ENCODE measurements at places on chromosomes 1 and 21.

- DNase-seq, result no peak
These were observed 22.7 kb downstream of the SDC3 start for GRCh38 chr1:30885570-30886522.

GRCh38 chr1:39127513-39127912, 77.0 kb upstream of the MACF1 start:
- DNase-seq, result no peak

DNA sequence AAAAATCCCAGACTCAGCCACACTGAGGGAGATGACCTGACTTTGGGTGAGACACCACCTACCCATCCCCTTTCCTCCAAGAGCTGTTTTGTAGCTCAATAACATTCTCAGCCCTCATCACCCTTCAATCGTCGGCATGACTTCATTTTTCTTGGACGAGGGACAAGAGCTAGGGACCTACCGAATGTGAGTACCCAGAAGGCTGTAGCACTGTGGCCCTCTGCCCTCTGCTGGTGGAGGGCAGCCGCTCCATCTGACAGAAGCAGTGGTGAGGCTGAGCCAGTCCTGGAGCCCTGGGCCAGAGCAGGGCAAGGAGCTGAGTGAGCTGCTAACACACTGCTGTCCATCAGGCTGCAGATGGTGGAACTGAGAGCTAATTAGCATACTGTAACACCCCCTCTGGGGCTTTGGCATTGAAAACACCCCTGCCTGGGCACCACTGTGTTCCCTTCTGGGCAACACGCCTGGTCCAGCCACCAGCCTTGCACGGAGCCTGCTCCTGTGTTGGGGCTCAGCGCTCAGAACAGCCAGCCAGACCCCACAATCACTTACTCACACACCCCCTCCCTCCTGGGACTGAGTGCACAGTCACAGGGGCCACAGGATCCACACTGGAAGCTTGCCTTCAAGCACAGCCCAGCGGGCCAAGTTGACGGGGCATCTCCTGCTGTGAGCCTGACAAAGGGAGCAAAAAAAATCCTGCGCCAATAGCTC, 18.3 kb upstream of the ALPL start:
- DNase-seq, result peak; percentile 18

- no peak for DNase-seq
These were observed 52.8 kb upstream of the EDARADD start for GRCh38 chr1:236341298-236341697.

- peak; percentile 13 for DNase-seq
These were observed 115.0 kb upstream of the TMPRSS2 start for GRCh38 chr21:41622831-41623548.

- peak; percentile 66 for DNase-seq
These were observed 30.1 kb upstream of the IFNAR2 start for GRCh38 chr21:33199516-33200217.

GRCh38 chr1:6523566-6523965, 30.7 kb downstream of the NOL9 start:
- no peak for DNase-seq

- no peak for DNase-seq
These were observed 162.9 kb upstream of the GJB5 start for GRCh38 chr1:34591751-34592629.

DNA sequence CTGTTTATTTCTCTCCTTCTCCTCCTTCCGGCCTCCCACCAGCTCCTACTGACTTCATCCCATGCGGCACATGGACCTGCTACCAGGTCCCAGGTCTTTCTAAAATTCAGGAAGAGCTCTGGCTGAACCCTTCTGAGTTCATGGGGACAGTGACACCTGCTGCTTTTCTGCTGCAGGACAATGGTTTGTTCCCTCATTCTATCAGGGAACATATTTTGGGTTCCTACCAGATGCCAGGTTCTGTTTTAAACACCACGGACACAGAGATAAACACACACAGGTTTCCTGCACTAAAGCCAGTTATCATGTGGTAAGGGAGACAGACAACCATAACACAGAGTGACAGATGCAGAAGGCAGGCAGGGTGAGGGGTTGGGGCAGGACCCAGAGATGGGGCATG, 114.0 kb upstream of the RAB4A start:
- DNase-seq, result no peak
